ENCODE measurements at places on chromosomes 16 and 17.

- no peak for DNase-seq
These were observed 3.0 kb downstream of the JPT2 start for GRCh38 chr16:1681032-1681431.

DNA sequence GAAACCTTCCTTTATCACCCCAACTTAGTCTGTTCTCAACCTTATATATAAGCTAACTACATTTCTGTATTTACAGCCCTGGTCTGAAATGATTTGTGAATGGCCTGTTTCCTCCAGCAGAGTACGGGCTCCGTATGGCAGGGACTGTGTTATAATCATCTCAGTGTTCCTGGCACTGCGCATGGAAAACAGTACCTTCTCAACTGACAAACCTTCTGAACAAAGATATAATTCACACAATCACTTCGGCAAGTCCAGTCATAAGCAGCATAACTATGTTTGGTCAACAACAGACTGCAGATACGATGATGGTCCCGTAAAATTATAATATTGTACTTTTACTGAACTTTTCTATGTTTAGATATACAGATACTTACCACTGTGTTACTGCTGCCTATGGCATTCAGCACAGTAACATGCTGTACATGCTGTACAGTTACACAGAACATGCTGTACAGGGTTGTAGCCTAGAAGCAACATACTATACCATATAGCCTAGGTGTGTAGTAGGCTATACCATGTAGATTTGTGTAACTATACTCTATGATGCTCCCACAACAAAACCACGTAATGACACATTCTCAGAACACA lies 30.0 kb downstream of the ANKFY1 start:
- DNase-seq: no peak

- DNase-seq: no peak
These were observed 207.3 kb downstream of the CCDC182 start for GRCh38 chr17:57537524-57538410.

- no peak for DNase-seq
These were observed 20.9 kb upstream of the IL17C start for GRCh38 chr16:88617268-88618031.

GRCh38 chr16:15037745-15038144 lies 18.1 kb downstream of the NTAN1 start:
- no peak for DNase-seq

GRCh38 chr16:23734176-23734893 lies 20.5 kb upstream of the CHP2 start:
- DNase-seq: no peak

DNA sequence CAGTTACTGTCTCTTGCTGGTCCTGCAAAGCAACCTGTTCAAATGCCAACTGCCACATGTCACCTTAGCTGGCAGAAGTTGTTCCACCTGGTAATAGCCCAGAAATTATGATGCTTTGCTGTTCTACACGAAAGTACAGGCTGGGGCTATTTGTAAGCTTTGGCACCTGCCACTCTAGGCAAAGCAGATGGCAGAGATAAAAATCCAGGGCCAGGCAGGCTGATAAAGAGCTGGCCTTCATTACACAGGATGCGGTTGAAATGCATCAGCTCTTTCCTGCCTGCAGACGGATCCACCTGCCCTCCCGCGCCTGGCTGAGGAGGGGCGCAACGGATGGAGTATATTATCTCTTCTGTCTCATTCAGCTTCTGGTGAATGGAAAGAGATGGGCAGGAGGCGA lies 29.3 kb upstream of the KDM8 start:
- peak; percentile 23 for DNase-seq

- peak; percentile 56 for DNase-seq
These were observed 10.7 kb downstream of the TBX2 start for GRCh38 chr17:61410141-61411010.

- DNase-seq: no peak
These were observed 11.4 kb upstream of the KREMEN2 start for GRCh38 chr16:2952679-2953078.

- DNase-seq: no peak
These were observed 283.3 kb upstream of the FOXF1 start for GRCh38 chr16:86227041-86227440.

- DNase-seq: no peak
These were observed 3.1 kb upstream of the BAIAP2 start for GRCh38 chr17:81031566-81032550.

GRCh38 chr17:73791631-73792030 lies 147.4 kb upstream of the SDK2 start:
- no peak for DNase-seq

- no peak for DNase-seq
These were observed 88.2 kb upstream of the FA2H start for GRCh38 chr16:74862743-74863244.

DNA sequence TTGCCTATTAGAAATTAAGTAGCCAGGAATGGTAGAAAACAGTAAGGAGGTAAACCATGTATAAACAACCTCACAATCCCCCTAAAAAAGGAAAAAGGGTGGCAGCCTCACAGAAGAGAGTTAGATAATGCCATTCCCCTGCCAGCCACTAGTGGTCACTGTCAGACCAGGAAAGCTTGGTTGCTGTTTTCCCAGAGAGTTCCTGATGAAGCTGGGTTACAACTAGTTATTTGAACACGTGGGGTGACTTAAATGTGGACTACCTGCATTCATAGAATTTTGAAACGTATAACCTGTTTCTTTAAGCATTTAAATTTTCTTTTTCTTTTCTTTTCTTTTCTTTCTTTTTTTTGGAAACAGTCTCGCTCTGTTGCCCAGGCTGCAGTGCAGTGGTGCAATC lies 5.8 kb downstream of the GPRC5C start:
- no peak for DNase-seq

DNA sequence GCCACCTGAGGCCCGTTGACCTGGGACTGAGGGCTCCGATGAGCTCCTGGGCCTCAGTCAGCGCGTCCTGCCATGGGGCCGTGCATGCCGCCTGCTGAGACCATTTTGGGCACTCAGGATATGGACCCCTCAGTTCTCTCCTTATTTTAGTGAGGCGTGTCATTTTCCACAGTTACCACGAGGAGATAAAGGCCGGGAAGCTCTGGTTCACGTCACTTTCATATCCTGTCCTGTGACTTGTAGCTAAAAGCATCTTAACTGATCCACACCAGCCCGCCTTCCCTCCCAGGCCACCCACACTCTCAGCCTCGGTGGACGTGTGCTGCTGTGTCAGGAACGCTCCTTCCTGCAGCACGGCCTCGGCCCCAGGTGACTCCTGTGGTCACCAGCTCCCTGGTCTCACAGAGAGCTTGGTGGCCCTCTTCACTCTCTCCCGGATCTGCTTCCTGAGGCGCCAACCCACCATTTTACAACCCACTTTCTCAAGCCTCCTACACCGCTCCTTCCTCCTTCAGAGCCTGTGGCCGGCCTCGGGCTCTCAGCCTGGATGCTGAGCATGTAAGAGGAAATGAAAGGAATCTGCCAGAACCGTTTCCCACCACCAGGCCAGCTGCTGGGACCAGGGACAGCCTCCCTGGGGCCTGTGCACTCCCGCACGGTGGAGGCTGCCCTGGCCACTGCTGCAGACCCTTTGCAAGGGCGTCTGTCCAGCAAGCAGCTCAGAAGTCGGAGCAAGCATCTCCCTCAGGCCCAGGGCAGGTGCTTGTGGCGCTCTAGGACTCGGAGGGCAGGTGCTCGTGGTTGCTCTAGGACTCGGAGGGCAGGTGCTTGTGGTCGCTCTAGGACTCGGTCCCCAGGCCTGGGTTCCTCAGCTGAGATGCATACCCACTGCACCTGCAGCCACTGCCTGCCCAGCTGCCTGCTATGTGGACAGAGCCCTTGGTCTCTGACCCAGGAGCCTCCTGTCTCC lies 23.9 kb upstream of the FASN start:
- DNase-seq: no peak

GRCh38 chr16:20137909-20138308 lies 64.2 kb upstream of the GPR139 start:
- DNase-seq: no peak

GRCh38 chr17:42686520-42687128 lies 4.3 kb downstream of the CNTNAP1 start:
- DNase-seq: no peak

DNA sequence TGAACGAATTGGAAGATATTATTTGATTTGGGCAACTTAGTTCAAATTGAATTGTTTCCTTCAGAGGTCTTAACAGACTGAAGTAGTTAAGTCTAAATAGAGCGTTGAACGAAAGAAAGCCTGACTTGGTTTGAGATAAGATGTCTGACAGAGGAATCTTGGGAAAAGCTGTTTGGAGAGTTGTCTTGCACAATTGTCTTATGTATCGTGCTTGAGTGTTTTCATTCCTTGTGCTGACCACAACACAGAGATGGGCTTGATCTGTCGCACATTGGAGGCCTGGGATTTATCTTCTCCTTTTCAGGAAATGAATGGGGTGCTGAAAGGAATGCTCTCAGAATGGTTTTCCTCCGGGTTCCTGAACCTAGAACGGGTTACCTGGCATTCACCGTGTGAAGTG lies 7.8 kb downstream of the MLYCD start:
- no peak for DNase-seq

GRCh38 chr16:11165349-11165748 lies 90.7 kb downstream of the SOCS1 start:
- DNase-seq: no peak

- DNase-seq: no peak
These were observed 44.2 kb upstream of the TRAP1 start for GRCh38 chr16:3761375-3762106.

DNA sequence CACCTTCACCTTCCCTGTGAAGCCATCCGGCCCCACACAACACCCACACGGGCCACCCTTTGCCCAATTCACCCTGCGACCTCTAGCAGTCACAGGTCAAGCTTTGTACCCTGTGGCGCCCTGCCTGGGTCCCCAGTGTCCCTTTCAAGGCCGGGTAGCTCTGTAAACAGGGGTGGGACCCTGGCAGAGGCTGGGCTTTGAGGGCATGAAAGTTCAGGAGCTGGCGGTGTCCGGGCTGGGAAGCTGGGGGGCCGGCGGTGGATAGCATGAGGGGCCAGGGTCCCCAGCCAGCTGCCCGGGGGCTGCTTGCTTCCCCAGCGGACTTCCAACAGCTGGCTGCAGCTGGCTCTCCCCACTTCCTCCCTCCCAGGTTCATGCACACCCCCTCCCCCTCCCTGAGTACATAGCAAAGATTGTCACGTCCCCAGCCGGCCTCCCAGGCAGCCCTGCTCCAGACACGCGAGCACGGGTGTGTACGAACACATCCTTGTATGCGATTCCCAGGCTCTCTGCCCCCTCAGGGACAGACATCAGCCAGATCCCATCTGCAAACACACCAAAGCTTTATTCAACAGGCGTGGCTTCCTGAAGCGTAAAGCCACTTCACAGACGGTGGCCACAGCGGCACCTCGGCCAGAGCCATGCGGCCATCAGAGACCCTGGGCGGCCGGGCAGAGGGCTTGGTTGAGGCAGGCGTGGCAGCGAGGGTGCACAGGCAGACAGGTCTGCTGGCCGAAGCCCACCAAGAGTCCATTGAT lies 8.2 kb downstream of the NTHL1 start:
- no peak for DNase-seq

GRCh38 chr16:89612415-89613166 lies 851 bp upstream of the DPEP1 start:
- DNase-seq: no peak

GRCh38 chr16:50390371-50390771 lies 21.6 kb upstream of the BRD7 start:
- no peak for DNase-seq

DNA sequence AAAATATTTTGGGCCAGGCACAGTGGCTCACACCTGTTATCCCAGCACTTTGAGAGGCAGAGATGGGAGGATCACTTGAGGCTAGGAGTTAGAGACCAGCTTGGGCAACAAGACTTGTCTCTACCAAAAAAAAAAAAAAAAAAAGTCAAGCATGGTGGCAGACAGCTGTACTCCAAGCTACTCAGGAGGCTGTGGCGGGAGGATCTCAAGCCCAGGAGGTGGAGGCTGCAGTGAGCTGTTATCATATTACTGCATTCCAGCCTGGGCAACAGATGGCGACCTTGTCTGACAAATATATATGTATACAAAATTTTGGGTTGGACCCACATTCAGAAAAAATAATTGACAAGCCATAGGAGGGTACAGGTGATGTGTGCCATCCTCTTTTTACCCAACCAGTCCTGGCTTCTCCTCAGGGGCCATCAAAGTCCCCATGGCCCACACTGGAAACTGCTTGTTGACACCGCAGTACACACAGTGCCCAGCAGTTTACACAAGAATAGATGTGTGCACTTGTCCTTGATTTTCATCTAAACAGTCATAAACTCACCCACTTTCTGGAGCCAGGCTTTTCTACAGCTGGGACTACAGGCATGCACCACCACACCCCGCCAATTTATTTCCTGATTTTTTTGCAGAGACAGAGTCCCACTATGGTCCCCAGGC lies 1.7 kb downstream of the CES2 start:
- DNase-seq: no peak

DNA sequence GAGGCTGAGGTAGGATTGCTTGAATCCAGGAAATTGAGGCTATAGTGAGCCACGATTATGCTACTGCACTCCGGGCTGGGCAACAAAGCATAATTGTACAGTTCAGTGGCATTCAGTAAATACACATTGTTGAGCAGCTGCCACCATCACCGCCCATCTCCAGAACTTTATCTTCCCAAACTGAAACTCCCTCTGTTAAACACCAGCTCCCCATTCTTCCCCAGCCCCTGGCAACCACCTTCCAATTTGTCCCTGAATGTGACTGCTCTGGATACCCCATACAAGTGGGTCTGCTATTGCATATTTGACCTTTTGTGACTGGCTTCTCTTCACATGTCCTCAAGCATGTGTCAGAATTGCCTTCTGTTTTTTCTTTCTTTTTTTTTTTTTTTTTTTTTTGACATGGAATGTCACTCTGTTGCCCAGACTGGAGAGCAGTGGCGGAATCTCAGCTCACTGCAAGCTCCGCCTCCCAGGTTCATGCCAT lies 2.9 kb downstream of the RPL38 start:
- no peak for DNase-seq

GRCh38 chr17:82237083-82237745 lies 8.4 kb downstream of the SLC16A3 start:
- no peak for DNase-seq

DNA sequence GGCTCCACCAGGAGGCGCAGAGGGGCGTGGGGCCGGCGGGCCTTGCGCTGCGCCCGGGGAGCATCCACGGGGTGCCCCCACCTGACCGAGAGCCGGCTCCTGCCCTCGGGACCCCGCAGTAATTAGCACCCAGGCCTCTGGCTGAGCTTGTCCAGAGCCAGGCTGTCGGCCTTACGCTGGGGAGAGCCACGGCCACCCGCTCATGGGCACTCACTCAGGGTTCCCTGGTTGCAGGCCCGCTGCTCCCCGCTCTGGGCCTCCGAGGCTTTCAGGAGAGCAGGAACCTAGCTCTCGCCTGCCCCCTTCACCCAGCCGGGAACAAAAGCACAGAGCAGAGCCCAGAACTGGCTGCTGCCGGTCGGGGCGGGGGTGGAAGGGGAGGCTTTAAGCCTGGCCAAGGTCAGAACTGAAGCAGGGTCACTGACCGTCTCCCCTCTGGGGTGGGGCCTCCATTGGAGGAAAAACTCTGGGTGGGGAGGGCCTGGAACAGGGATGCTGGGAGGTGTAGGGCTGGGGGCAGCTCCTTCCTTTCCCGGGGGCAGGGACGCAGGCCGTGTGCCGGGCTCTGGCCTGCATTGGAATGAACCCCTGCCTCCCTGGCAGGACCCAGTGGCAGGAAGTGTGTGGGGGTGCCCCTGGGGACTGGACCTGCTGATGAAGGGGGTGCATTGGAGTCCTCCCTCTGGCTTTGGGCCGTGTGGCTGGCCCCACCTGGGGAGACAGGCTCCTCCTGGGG lies 12.3 kb downstream of the GLIS2 start:
- peak; percentile 44 for DNase-seq

GRCh38 chr16:82523815-82524214 lies 103.0 kb upstream of the CDH13 start:
- DNase-seq: no peak

GRCh38 chr17:43898446-43898845 lies 8.9 kb downstream of the MPP2 start:
- DNase-seq: no peak

- no peak for DNase-seq
These were observed 4.8 kb downstream of the IL4R start for GRCh38 chr16:27318392-27319256.

Data from activated CD4-positive, alpha-beta T cell treated with anti-CD3 and anti-CD28 coated beads for 1 hour (primary cell).